ENCODE measurements at places on chromosomes 4 and X. TPM values are rescaled to one million over a fixed set of nuclear protein-coding genes. Genes with fewer than 3 reads are reported as not detected.

- DNase-seq: no peak
These were observed 287.7 kb downstream of the STIM2 start for GRCh38 chr4:27148211-27148895.

DNA sequence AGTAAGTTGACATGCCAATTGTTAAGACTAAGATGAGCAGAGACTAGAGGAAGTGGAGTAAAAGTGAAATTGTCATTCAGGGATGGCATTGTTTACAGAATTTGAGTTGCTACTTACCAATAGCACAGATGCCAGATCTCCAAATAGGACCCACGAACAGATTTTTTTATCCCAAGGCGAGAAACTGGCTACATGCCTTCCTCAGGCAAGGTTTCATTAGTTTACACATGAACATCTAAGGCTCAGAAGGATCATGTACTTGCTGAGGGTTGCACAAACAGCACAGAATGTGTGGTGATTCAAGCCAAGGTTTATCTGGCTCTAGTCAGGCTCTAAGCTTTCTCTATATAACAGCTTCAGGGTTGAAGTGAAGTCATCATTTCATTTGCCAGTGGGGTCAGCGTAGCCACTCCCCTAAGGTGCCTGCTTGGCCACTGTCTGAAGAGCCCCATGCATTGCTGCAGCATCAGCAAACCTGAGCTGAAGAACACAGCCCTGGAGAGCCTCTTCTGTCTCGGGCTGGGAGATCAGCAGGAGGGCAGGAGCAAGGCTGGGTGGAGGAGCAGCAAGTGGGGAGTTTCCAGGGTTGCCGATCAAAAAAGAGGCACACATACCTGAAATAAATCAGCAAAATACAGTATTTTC is 193.0 kb upstream of the LCORL start:
- no peak for DNase-seq

GRCh38 chr4:144399927-144400326 is 246.0 kb upstream of the HHIP start:
- peak; percentile 73 for DNase-seq

DNA sequence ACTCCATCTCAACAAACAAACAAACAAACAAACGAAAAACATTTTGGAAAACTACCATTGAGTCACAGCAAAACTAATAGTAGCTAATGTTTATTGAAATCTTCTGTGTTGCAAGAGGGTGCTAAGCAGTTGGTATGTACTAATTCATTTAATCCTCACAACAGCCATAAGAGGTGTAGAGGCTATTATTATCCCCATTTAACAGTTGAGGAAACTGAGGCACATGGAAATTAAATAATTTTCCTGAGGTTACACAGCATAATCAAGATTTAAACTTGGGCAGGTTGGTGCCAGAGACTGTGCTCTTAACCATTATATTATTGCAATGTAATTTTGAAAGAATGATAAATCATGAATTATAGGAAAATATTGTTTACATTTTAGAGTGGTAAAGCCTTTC is 17.5 kb upstream of the RHOH start:
- no peak for DNase-seq

DNA sequence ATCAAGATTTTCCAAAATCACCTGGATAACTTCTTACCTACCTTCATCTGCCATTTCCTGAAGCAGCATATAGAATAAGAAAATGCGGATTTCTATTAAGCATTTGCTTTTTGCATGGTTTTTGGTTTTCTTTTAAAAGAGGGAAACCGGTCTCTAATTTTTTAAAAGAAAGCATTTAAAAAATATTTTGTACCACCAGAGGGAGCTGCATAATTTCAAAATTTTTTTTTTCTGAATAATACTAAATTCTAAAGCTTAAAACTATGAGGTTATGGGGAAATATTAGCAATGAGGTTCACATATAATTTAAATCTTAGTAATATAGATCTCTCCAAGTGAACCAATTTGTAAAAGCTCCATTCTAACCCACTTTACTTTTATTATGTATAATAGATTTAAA is 137.7 kb upstream of the TENT5D start:
- no peak for DNase-seq

- no peak for DNase-seq
These were observed 583.3 kb upstream of the TENM3 start for GRCh38 chr4:181659876-181660275.

DNA sequence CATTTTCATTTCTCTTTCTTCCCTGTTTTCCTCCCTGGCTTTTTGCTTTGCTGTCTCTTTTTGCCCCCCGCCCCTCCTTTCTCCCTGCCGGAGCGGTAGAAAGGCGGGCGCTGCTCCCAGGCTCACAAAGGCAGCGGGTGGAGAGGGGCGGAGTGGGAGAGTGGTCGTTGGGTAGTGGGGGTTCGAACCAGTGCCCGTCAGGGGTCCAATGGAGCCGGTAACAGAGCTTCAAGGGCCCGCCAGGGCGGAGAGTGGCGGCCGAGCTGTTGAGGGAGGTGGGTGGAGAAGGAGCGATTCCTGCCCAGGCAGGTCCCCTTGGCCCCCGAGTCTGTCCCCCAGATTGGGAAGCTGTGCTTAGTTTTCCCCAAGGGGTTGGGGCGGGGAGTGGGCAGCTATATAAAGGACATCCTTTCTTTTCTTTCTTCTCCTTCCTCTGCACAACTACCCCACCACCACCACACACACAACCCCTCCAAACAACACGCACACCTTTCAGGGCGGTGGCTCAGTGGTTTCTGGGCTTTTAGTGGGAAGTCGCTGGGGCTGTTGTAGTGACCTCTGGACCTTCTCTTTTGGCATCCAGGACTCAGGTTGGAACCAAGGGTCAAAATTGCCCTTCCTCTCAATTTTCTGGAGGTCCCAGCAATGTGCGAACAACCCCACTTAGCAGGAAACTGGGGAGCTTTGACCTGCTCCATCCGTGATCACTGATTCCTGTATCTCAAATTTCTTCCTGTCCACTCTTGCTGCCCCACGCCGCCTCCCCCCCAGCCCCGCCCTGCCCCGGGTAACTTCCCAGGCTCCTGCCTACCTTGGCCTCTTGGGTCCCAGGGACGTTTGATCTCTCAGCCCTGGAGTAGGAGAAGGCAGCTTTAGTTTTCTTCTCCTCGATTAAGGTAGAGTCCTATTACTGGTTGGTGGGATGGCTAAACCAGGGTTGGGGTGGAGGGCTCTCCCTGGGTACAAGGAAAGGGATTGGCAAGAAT is 1.9 kb downstream of the EFNB1 start:
- no peak for DNase-seq

DNA sequence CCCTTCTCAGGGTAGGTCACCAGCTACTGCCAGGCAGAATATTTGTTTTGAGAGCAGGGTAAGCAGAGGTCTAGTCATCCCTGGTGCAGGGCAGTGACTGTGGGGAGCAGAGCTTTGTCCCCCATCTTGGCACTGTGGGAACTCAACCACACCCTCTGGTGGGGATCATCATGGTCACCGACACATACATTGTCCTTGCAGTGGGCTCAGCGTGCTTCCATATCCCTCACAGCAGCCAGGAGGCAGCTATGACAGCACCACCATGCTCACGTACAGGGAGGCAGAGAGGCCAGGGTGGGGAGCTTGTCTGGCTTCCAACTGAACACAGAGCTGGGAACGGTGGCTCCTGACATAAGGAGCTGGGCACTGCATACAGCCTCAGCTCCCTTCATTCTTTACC is 102.3 kb downstream of the ENPP6 start:
- DNase-seq: no peak

DNA sequence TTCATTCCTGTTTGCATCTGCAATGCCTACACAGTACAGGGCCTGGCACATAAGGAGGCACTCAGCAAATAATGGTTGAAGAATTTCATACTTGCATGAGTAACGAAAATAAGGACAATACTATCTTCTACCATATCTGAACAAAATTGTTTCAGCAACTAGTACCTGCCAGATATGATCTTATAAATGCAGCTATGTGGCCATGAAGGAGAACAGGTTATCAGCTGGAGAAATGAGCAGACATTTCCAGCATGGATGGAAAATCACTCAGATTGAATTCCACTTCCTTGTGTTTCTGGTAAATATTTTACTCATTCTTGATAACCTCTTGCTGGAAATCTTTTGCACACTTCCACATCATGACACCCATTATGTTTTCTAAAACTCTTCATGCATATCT is 204.0 kb downstream of the ADAMTS3 start:
- peak; percentile 40 for DNase-seq

Gene LRAT
- total RNA-seq: 0.17 TPM

Gene ARR3
- total RNA-seq: not detected

DNA sequence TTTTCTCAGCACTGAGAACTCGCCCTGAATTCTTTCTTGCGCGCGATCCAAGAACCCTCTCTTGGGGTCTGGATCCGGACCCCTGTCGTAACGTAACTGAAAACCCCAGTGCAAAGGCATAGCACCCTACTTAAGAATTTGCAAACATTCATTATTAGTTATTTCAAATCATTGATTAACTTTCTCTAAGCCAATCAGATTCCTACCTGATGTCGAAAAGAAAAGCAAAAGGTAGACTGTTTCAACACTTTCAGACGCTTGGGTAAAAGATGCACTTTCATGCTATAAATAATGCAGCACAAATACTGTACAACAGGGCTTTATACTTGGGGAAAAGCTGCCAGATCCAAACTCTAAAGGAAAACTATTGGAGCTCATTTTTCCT is 817 bp upstream of the WDR19 start:
- no peak for DNase-seq

GRCh38 chr4:114926583-114926982 is 186.8 kb downstream of the NDST4 start:
- DNase-seq: no peak

Gene TLR3
- 2.4 TPM for total RNA-seq

GRCh38 chr4:77141964-77142645 is 14.9 kb upstream of the CCNG2 start:
- no peak for DNase-seq

DNA sequence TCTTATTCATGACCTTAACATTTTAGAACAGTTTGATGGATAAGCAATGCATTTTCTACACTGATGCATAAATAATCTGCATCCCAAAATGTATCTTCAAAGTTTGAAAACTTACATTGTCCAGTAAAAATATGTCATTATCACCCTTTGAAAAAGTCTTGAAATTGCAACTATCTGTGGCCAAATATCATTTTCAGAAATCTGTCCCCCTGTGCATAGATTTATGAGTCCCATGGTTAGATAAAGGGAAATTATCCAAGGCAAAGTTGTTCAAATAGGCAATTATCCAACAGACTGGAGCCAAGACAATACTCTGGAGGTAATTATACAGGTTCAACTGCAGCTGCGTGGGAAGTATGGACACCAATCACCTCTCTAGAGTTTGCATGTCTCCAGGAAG is 182.5 kb upstream of the INTU start:
- DNase-seq: no peak

Gene HTN3
- not detected for total RNA-seq

Gene CT45A3
- total RNA-seq: not detected

Gene PPARGC1A
- total RNA-seq: 1.4 TPM

- DNase-seq: peak; percentile 8
These were observed 140.0 kb upstream of the SCML1 start for GRCh38 chrX:17597327-17597726.

- DNase-seq: no peak
These were observed 4.2 kb downstream of the MID1 start for GRCh38 chrX:10615931-10616774.

Gene FGF5
- not detected for total RNA-seq
